Stimulated activated naive CD4-positive, alpha-beta T cell treated with Interleukin-2 at 50 U/mL for 16 hours (primary cell): ENCODE measurements at places on chromosomes 1 and 21.
A peak's percentile ranks its signal among the peaks of the same experiment; 100 is the strongest.

- DNase-seq: no peak
Measured at GRCh38 chr1:237281481-237281880, 239.5 kb downstream of the RYR2 start.

DNA sequence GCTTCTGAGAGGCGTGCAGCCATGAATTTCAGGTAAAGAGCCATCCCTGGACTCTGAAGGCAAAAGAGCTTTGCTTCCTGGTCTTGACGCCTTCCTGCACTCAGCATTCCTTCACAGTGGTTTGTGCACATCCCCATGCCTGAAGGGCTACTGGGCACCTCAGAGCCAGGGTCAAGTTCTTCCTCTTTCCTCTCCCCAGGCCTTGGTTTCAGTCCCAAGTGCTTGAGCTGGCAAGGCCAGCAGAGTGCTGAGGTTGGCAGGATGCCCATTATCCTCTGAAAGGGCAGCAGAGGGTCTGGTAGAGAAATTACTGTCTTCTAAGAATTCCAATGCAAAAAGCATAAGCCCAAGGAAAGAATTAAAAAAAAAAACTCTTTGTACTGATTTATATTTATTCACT, 1064.9 kb downstream of the TTLL7 start:
- no peak for DNase-seq

DNA sequence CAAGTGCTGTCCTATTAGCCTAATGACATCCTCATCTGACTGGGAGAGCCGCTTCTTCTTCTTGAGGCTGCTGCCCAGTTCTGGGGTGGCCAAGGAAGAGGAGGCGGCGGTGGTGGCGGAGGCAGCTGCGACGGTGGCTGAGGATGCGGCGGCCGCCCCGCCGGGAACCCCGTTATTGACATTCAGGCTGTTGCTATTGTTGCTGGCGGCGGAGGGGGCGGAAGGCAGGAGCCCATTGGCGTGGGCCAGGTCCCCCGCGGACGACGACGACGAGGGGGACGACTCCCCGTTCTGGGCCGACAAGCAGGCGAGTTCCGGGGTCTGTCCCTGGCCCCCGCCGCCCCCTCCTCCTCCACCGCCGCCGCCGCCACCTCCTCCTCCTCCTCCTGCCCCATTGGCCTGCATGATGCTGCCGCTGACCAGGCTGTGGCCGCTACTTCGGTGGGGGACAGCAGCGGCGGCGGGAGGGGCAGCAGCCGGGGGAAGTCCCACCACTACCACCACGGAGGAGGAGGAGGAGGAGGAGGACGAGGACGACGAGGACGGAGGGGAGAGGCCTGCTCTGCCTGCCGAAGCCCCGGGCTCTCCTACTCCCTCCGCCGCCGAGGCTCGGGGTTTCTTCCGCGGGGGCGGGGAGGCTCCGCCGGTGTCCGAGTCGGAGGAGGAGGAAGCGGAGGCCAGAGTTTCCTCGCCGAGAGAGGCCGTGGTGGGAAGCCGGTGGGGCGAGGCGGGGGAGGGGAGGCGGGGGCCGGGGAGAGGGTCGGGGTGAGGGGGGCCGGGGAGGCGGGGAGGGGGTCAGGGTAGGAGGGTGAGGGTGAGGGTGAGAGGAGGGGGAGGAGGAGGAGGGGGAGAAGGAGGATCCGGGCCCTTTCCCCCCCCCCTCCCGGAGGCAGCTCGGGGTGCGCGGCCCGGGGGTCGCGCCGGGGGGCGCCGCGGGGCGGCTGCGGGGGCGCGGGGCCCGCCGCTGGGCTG, 610 bp downstream of the WDR26 start:
- DNase-seq: peak; percentile 36

DNA sequence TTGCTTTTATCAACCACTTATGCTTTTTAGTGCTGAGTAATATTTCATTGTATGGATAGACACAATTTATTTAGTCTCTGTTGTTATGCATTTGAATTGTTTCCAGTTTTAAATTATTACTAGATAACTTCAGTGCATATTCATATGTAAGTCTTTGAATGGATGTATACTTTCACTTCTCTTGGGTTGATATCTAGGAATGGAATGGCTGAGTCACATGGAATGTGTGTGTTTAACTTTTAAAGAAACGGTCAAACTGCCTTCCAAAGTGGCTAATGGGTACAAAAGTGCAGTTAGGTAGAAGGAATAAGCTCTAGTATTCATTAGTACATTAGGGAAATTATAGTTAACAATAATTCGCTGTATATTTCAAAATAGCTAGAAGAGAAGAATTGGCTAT, 82.4 kb downstream of the NPHS2 start:
- no peak for DNase-seq

GRCh38 chr1:177703888-177704446, 265.9 kb downstream of the SEC16B start:
- no peak for DNase-seq

DNA sequence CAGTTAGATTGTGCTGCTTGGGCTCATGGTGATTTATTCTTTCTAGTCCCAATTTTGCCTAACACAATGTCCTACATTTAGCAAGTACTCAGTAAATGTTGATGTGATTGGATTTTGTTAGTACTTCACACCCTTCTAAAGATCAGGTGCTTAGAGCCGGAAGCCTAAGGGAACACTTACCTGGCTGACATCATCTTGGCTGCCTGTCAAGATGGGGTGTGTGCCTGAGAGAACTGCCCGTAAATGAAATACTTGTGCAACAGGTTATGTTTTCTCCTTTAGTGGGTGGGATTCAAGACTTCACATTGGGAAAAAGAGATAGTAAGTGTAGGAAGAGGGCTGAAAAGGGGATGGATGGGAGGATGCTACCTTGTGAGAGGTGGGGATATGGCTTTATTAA, 75.5 kb upstream of the MACF1 start:
- no peak for DNase-seq

GRCh38 chr21:43739621-43740435, 20.9 kb downstream of the PDXK start:
- DNase-seq: no peak

GRCh38 chr1:38133304-38133703, 86.7 kb upstream of the POU3F1 start:
- no peak for DNase-seq

DNA sequence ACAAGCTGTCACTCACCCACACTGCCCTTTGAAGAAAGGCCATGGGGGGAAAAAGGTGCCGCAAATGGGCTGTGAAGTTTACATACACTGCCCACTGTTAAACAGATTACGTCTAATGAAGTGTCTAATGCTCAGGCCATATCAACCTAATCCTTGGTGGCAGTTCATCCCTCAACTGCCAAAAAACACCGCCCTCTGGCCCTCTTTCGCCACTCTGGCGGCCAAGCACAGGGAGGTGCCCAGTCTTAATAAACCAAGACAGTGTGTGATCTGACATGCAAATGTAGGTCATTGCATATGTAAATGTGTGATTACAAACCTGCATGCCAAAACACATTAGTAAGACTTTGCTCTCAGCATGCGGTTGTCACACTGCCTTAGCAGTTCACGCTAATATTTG, 89.5 kb downstream of the NEK7 start:
- no peak for DNase-seq
